ENCODE measurements at places on chromosomes 13 and 19. TPM values are rescaled to one million over a fixed set of nuclear protein-coding genes. Genes with fewer than 3 reads are reported as not detected.

PRTN3 gene
- total RNA-seq = not detected

ZNF709 gene
- 0.68 TPM for total RNA-seq

ZNF700 gene
- 3.1 TPM for total RNA-seq

SSC5D gene
- 19.5 TPM for total RNA-seq

ADPRHL1 gene
- total RNA-seq = 0.60 TPM

SELENOV gene
- not detected for total RNA-seq

CACNG7 gene
- 3.7 TPM for total RNA-seq

SLC25A41 gene
- not detected for total RNA-seq

CRYL1 gene
- 14.6 TPM for total RNA-seq

ZNF793 gene
- total RNA-seq = 1.5 TPM

PEAK3 gene
- total RNA-seq = 0.09 TPM

CALR3 gene
- total RNA-seq = not detected

CAPS gene
- total RNA-seq = 4.9 TPM

DIS3 gene
- 16.8 TPM for total RNA-seq

FAM32A gene
- total RNA-seq = 99.4 TPM

ZNF578 gene
- 0.70 TPM for total RNA-seq

DNAAF3 gene
- total RNA-seq = 0.26 TPM
